ENCODE measurements at places on chromosomes 16 and 17. TPM values are rescaled to one million over a fixed set of nuclear protein-coding genes. Genes with fewer than 3 reads are reported as not detected.

PDIA2 gene
- not detected for total RNA-seq

GRCh38 chr16:66525396-66526180 lies 24.3 kb downstream of the TK2 start:
- no peak for DNase-seq

FOXO3B gene
- total RNA-seq, result 3.4 TPM

SPNS3 gene
- total RNA-seq, result not detected

GRCh38 chr17:54372069-54372749 lies 528.4 kb upstream of the TOM1L1 start:
- DNase-seq, result no peak

ZNF624 gene
- 6.2 TPM for total RNA-seq

DNA sequence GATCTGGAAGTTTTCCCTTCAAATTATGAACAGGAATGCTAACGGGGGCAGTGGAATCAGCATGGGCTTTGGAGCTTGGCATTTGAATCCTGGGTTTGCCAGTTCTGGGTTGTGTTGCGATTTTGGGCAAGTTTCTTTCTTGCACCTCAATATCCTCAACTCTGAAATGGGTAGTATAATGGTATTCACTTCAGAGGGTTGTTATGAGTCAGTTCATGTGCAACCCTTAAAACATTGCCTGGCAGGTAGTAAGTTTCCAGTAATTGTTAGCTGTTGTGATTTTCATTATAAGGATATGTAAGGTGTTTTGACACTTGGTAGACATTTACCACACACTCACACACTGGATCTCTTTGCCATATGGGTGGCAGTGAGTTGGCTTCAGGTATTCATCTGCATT lies 33.4 kb downstream of the SNX29 start:
- DNase-seq, result no peak

REXO5 gene
- total RNA-seq, result 5.2 TPM

All from fibroblast of the aortic adventitia (primary cell).